ENCODE measurements at places on chromosomes 2 and 18.

- DNase-seq, result no peak
Observed at GRCh38 chr18:47915229-47915628, 15.2 kb downstream of the SMAD2 start.

GRCh38 chr2:15769676-15770547 is 170.4 kb upstream of the MYCN start:
- no peak for DNase-seq

DNA sequence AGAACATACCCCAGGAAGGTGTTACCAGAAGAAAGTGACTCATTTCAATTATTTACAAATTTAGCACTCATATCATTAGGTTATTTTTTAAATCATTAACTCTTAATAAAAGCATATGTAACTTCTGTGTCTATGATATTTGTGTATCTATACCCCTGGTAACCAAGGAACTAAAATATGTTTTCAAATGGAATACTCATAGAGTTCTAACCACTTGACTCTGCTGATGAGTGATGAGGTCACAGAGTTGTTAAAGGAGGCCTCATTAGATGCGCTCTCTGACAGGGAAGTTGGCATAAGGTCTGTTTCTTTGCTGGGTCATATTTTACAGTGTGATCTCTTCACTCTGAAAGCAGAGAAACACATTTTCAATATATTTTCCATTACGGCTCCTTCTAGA is 73.4 kb downstream of the CCDC150 start:
- DNase-seq, result no peak

- DNase-seq, result no peak
Observed at GRCh38 chr2:37969731-37970130, 44.6 kb downstream of the RMDN2 start.

GRCh38 chr2:19916385-19916950 is 14.7 kb upstream of the TTC32 start:
- DNase-seq, result no peak

- no peak for DNase-seq
Observed at GRCh38 chr2:72011370-72011689, 136.3 kb downstream of the CYP26B1 start.
